ENCODE measurements at places on chromosomes 5 and 9.

DNA sequence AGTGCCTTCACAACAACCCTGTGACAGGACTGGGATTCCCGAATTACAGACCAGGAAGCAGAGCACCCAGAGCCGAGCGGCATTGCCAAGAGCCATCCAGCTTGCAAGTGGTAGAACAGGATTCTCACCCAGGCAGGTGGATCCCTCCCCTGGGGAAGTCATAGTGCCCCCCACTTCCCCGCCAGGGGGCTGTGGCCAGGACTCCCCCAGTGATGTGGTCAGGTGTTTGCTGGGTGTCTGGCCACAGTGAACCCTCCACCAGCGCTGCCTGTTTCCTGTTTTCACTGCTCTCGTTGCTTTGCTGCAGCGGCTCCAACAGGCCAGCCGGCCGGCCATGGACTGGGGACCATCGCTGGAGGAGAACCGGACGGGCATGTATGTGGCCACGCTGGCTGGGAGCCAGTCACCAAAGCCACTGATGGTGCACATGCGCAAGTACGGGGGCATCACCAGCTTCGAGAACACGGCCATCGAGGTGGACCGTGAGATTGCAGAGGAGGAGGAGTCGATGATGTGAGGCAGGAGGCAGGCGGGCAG, 19.3 kb downstream of the SLC6A7 start:
- DNase-seq, result peak; percentile 77

DNA sequence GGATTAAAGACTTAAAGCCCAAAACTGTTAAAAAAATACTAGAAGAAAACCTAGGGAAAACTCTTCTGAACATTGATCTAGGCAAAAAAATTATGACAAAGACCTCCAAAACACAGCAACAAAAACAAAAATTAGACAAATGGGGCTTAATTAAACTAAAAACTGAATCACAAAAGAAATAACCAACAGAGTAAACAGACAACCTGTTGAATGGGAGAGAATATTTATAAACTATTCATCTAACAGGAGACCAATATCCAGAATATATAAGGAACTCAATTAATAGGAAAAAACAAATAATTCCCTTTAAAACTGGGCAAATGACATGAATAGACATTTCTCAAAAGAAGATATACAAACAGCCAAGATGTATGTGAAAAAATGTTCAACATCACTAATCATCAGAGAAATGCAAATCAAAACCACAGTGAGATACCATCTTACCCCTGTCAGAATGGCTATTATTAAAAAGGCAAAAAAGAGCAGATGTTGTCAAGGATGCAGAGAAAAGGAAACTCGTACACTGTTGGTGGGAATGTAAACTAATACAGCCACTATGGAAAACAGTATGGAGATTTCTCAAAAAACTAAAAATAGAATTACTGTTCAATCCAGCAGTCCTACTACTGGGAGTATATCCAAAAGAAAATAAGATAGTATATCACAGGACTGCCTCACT, 50.2 kb upstream of the TLX3 start:
- DNase-seq, result no peak

- DNase-seq, result no peak
Observed at GRCh38 chr5:94263068-94263467, 355.3 kb downstream of the KIAA0825 start.

GRCh38 chr9:100350188-100350587, 2.6 kb downstream of the TEX10 start:
- DNase-seq, result no peak

GRCh38 chr5:9376363-9377117, 169.3 kb downstream of the SEMA5A start:
- peak; percentile 99 for DNase-seq

DNA sequence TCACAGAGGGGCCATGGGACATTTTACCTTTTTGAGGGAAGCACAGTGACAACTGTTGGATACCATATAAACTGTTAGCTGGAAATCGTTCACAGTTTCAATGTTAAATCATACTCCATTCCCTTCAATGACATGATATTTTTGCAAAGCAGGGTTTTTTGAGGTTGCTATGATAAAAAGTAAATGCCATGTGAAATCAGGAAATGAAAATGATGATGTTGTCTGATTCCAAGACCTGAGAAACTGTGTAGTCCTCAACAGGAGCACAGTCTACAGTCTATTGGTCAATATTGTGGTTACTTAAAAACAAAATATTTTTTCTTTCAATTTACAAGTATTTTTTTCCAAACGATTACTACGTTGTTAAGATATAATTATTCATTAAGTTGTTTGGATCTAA, 24.0 kb upstream of the ADAM19 start:
- no peak for DNase-seq

GRCh38 chr5:150989695-150990094, 30.7 kb upstream of the GPX3 start:
- peak; percentile 26 for DNase-seq

- peak; percentile 57 for DNase-seq
Observed at GRCh38 chr9:93154293-93154903, 20.3 kb upstream of the NINJ1 start.

GRCh38 chr9:94805051-94805489, 78.6 kb downstream of the AOPEP start:
- peak; percentile 35 for DNase-seq

- DNase-seq, result no peak
Observed at GRCh38 chr9:71076096-71076495, 45.3 kb downstream of the TRPM3 start.

- peak; percentile 36 for DNase-seq
Observed at GRCh38 chr5:86797677-86798076, 179.9 kb downstream of the COX7C start.

DNA sequence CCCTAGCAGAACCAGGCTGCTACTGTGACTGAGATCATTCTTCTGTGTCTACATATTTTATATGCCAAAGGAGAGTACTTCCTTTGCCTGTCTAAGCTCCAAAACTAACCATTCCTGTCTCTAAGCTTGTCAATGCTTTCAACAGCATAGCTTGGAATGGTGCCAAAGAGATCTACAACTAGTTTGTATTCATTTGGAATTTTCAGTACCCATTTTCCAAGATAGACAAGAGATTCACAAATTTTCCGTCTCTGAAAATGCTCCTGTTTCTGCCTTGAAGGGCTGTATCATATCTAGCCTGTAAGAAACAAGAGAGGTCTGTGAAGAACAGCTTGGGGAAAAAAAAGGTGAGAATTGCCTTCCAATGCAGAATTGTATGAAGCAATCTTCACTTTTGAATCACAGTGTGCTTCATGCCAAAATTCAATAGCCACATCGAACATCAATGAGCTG, 334.4 kb upstream of the ACTBL2 start:
- DNase-seq, result peak; percentile 67

GRCh38 chr5:156473269-156473908, 146.4 kb downstream of the SGCD start:
- no peak for DNase-seq

DNA sequence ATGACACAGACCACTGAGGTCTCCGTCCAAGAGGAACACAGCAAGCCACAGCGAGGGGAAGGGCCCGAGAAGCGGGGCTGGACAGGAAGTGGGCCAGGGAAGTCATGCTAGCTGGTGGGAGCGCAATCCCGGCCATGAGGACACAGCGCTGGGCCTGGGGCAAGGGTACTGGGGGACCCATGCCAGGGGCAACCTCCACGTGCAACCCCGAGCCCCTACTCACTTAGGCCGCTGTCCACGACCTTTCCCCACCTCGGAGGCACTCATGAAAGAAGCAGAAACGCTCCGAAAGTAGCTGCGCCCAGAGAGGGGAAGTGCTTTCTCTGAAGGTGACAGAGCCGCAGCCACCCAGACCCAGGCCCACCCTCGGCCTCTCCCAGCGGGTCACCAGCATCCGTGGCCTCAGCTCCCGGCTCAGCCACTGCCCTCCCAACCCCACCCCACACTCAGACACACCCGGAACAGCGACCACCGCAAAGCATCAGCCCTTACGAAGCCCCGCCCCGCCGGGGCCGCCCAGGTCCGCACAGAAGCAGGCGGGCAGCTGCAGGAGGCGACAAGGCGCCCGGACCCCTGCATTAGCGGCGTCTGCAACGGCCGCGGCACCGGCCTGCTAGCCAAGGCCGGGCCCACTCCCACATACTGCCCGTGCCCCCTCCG, 782 bp downstream of the BICD2 start:
- no peak for DNase-seq

- DNase-seq, result no peak
Observed at GRCh38 chr9:69237702-69238295, 63.7 kb downstream of the TJP2 start.

- no peak for DNase-seq
Observed at GRCh38 chr9:69513141-69513820, 158.9 kb downstream of the APBA1 start.

DNA sequence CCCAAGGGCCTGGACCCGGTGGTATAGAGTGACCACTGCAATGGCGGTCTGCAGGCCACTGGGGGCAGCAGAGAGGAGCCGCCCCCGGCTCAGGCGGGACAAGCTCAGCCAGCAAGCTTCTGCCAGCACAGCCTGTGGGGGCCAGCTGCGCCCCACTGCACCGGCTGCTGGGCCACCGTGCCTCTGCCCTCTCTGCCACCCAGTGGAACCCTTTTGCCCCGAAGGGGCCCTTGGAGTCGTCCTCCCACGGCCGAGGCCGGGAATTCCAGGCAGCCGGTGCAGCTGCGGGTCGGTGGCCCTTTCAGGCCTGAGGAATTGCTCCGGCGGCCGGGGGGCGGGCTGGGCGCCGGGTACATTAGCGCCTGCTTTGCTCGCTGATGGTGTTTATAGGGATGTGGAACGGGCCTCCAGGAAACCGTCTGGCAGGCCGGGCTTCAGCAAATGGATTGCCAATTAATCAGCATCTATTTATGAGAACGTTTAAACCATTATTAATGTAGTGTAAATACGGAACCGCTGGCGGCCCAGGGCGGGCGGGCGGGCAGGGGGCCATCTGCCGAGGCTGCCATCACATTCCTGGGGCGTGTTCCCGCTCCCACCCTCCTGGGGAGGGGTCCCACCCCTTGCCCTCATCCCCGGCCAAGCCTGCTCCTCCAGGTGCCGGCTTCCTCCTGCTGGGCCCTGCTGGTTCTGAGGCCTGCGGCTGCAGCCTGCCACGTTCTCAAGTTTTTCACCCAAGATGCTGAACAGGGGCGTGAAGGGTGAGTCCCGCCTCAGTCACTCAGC, 127.4 kb downstream of the BARX1 start:
- peak; percentile 59 for DNase-seq

DNA sequence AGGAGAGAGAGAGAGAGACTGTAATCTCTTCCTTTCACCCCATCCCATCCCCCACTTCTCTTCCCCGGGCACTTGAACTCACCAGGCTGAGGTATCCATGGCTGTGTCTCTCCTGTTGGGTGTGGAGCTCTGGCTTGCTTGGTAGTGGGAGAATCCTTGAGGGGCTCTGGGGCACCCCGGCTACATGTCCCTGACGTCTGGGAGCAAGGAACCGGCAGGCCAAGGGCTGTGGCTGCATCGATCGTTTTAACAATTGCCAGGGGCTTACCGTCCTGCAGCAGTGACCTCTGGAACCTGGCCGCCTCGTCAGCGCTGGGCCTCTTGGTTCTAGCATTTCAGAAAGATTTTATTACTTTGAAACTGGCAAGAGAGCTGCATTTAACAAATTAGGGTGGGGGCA, 30.0 kb downstream of the FGF18 start:
- no peak for DNase-seq

DNA sequence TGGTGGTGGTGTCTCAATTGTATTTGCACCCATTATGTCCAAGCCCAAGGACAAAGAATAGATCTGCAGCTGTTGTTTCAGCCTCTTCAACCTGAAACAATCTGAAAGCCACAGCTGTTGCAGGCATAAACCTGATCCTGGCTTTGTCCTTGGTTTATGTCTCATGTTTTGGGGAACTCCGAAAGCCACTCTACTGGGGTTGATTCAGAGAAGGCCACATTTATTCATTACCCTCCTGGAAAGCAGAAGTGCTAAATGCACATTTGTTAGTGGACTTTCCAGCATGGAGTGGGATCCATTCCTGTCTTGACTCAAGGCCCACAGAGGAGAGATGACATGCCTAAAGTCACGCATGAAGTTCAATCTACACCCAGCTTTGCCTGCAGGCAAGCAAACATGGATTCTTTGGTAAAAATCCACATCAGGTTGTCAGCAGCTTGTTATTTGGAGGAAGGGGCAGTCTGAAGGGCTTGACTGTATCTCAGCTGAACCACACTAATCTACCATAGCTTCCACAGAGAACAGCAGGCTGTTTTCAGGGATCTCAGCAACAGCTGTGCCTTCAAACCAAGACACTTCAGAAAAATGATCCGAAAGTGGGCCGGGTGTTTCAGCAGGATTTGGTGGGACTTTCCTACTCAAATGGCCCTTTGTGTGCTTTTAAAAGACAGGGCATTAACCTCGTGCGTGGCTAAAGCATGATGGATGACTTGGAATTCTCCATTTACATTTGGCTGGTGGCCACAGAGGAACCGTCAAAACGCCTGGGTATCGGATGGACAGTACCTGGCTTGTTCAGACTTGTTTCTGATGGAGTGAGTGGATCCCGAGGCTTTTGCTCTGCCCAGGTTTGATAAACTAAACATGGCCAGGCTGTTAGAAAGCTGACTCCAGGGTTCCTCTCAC, 36.2 kb upstream of the ADAM19 start:
- no peak for DNase-seq

- DNase-seq, result no peak
Observed at GRCh38 chr5:87190687-87191086, 77.0 kb upstream of the RASA1 start.

DNA sequence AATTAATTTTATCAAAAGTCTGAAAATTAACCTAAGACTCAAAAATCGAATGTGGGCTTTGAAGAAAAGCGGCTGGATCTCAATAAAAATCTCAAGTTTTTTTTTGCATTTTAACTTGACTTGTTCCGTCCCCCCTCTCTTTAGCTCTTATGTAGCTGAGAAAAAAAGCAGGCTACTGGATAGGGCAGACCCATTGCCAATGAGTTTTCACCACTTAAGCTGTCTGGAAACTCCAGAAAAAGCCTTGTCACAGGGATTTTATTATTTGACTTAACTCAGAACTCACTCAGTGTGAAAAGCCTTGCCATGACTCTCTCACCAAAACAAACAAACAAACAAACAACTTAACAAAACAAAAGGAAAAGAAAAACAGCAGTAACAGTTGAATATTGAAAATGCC, 247.4 kb downstream of the CDH9 start:
- no peak for DNase-seq

- no peak for DNase-seq
Observed at GRCh38 chr9:90847971-90848370, 46.4 kb downstream of the SYK start.

DNA sequence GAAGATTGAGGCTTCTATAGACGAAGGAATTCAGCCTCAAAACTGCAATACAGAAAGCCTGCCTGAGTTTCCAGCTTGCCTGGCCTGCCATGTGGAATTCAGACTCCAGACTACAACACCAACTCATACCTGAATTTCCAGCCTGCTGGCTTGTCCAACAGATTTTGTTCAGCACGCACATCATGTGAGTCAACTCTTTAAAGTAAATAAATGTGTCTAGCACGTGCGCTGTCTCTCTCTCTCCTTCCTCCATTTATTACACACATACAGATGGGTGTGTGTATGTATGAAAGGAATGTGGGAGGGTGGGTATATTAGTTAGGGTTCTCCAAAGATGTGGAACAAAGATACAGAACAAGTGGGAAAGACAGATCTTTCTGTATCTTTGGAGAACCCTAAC, 82.4 kb upstream of the TAS2R1 start:
- DNase-seq, result peak; percentile 95

- DNase-seq, result peak; percentile 68
Observed at GRCh38 chr5:86971034-86971571, 296.6 kb upstream of the RASA1 start.

GRCh38 chr5:89372176-89372575, 489.2 kb upstream of the MEF2C start:
- peak; percentile 15 for DNase-seq

GRCh38 chr9:35665471-35665818, 450 bp upstream of the ARHGEF39 start:
- no peak for DNase-seq

GRCh38 chr9:83339435-83339834, 198.8 kb downstream of the FRMD3 start:
- no peak for DNase-seq

GRCh38 chr5:151562019-151562707, 29.0 kb downstream of the FAT2 start:
- DNase-seq, result no peak

Data from PC-3 (cell line).